Epithelial cell of proximal tubule (primary cell): ENCODE measurements at places on chromosomes 4 and X. TPM values are rescaled to one million over a fixed set of nuclear protein-coding genes. Genes with fewer than 3 reads are reported as not detected.

The ASB12 gene
- total RNA-seq, result 0.07 TPM in 1 of 2 replicates, not detected in the other

The TCEAL2 gene
- total RNA-seq, result 0.65 and 3.6 TPM in 2 replicates

The FGFR3 gene
- 1.0 and 8.1 TPM in 2 replicates for total RNA-seq

The EREG gene
- total RNA-seq, result 3.1 and 16.0 TPM in 2 replicates

The ARMCX2 gene
- 20.9 and 29.4 TPM in 2 replicates for total RNA-seq

The CT45A1 gene
- not detected in 2 replicates for total RNA-seq

The CDKN2AIP gene
- total RNA-seq, result 25.5 and 36.8 TPM in 2 replicates

The MAOB gene
- total RNA-seq, result 0.14 and 1.9 TPM in 2 replicates

The PABPC5 gene
- 1.3 and 2.0 TPM in 2 replicates for total RNA-seq

The ZNF711 gene
- total RNA-seq, result 2.5 and 4.3 TPM in 2 replicates

The GLUD2 gene
- total RNA-seq, result 0.17 and 0.72 TPM in 2 replicates

The RAB39B gene
- total RNA-seq, result 0.36 TPM in 1 of 2 replicates, not detected in the other

The SATL1 gene
- total RNA-seq, result 0.07 TPM in 1 of 2 replicates, not detected in the other

The SSX3 gene
- not detected in 2 replicates for total RNA-seq

The IGFBP7 gene
- total RNA-seq, result 609 and 1,471 TPM in 2 replicates

The TRMT44 gene
- total RNA-seq, result 17.8 and 17.9 TPM in 2 replicates

GRCh38 chrX:141314441-141314840 lies 72.1 kb upstream of the SPANXC start:
- DNase-seq, result no peak

- no peak for DNase-seq
Measured at GRCh38 chr4:91764085-91764484, 539.7 kb upstream of the GRID2 start.

DNA sequence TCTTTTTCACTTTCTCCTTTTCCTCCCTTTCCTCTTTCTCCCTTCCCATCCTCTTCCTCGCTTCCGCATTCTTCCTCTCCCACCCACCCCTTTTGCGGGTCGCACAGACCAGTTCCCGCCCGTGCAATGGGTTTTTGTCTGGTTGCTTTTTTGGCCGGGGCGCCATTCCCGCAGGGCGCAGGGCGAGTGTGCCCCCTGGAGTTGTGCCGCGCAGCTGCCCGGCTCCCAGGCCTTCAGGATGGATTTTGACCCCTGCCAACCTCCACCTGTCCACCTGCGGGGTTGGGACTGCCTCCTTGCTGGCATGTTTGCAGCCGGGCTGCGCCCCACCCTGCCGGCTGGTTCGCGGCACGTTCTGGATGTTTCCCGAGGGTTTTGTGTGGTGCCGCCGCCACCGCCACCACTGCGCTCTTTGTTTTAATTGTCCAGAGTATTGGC lies 578 bp upstream of the SEL1L3 start:
- no peak for DNase-seq

GRCh38 chr4:139950568-139950967 lies 203.4 kb downstream of the MAML3 start:
- DNase-seq, result no peak

DNA sequence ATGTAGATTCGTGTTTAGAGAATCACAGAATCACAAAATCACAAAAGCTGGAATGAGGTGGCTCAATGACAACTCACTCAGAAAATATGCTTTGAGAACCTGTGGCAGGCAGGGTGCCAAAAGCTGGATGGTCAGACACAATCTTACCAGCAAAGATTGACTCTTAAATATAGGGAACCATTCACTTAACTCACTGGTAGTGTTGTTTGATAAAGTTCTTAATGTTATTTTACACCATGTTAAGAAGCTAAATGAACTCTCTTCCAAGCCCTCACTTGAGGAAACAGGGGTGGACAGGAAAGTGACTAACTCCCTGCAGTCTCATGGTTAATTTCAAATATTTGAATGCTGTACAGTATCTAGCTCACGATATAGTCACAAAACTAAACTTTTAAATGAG lies 5.7 kb upstream of the SCOC start:
- DNase-seq, result no peak

- DNase-seq, result no peak
Measured at GRCh38 chrX:17299206-17299605, 75.8 kb upstream of the NHS start.

GRCh38 chrX:39144323-39144722 lies 343.1 kb downstream of the MID1IP1 start:
- no peak for DNase-seq

DNA sequence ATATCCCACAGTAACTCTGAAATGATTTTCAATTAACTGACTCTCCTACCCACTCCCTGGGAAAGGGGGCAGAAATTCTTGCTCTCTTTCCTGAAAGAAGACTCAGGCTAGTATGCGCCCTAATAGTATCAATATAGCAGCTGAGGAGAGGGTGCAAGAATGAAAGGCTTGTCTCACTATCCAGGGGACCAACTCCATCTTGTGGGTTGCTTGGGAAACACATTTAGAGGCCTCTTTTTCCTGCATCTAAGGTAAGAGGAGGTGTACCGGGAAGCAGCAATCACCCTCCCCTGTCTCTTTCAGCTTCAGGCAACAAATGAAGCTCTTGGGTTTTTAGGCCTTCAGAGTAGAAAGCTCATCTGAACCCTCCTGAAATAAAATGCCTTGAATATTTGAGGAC lies 11.3 kb downstream of the TMEM255A start:
- no peak for DNase-seq

GRCh38 chrX:130091980-130092522 lies 18.2 kb downstream of the ELF4 start:
- DNase-seq, result no peak

- DNase-seq, result no peak
Measured at GRCh38 chrX:43881410-43882293, 598 bp downstream of the MAOB start.

- DNase-seq, result no peak
Measured at GRCh38 chrX:44025555-44025954, 52.4 kb upstream of the NDP start.

DNA sequence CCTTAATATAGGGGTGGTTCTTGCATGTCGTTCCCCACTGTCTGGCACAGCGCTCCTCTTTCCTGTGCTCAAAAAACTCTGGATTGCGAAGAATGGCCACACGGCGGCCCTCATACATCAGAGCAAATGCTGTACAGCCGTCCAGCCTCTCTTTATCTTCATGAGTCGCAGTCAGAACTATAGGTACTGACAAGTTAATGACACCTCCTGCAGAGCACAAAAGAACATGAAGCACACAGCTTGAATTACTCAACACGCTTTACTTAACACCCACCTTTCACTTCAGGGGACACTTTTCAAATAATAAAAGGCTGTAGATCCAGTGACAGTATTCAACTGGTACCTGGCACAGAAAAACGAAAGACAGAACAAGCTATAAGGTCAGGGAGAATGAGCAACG lies 65.3 kb downstream of the PAPSS1 start:
- no peak for DNase-seq

GRCh38 chrX:18674417-18674787 lies 2.5 kb upstream of the RS1 start:
- DNase-seq, result no peak

- no peak for DNase-seq
Measured at GRCh38 chr4:38769441-38769840, 13.3 kb downstream of the TLR10 start.

DNA sequence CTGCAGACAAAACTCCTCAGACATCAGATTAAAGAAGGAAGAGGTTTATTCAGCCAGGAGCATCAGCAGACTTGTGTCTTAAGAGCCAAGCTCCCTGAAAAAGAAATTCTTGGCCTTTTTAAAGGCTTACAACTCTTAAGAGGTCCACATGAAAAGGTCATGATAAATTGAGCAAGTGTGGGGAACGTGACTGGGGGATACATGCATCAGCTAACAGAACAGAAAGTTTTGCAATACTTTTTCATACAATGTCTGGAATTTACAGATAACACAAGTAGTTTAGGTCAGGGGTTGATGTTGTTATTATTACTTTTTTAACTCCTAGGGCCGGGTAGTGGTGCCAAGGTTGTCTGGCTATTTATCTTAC lies 55.6 kb upstream of the RBMX start:
- DNase-seq, result no peak

GRCh38 chr4:68987007-68987406 lies 35.4 kb upstream of the UGT2A3 start:
- no peak for DNase-seq

DNA sequence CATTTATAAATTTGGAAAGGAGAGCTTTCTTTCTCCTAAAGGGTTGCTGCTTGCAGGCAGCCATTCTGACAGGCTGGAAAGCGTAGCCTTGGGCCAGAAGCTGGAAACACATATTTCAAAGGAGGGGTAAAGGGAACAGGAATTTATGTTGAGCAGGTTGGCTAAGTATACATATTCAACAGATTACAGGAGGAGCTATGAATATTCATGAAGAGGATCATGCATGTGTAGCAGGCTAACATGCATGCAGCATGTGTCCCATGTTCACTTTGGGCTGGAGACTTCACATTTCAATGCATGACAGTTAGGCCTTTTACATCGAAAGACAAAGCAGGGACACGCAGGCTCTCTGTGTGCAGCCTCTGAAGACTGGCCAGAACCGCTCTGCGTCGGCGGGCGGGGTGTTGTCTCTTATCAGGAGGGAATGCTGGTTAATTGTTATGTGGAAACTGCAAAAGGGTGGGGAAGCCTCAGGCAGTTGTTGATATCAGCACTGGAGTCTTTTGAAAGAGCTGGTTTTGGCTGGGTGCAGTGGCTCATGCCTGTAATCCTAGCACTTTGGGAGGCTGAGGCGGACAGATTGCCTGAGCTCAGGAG lies 31.5 kb downstream of the CASP3 start:
- no peak for DNase-seq

DNA sequence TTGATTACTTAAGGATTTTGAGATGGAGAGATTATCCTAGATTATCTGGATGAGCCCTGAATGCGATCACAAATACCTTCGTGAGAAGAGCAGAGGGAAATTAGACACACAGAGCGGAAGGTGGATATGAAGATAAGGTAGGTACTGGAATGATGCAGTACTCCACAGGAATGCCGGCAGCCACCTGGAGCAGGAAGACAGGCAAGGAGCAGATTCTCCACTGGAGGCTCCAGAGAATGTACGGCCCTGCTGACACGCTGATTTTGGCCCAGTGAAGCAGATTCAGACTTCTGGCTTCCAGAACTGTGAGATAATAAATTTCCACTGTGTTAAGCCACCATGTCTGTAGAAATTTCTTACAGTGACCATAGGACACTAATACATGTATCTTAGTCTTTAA lies 79.4 kb upstream of the PITX2 start:
- DNase-seq, result no peak

DNA sequence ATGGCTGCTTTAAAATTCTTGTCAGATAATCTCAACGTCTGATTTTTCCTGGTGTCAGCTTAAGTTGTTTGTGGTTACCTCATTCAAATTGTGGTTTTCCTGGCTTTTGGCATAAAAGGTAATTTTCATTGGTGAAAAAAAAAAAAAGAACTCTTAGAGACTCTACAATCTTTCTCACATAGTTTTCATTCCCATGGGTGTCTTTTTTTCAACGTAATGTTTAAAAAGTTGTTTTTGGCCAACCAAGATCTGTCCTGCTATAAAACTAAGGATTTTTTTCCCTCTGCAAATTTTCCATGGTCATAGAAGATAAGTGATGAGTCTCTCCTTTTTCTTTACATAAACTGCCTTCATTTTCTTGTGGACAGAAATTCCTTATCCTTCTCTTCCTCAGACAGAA lies 28.9 kb upstream of the RPS6KA6 start:
- no peak for DNase-seq

- no peak for DNase-seq
Measured at GRCh38 chrX:2889045-2889605, 40.0 kb downstream of the ARSD start.

GRCh38 chr4:74063859-74064258 lies 25.4 kb upstream of the CXCL3 start:
- no peak for DNase-seq

GRCh38 chrX:104118765-104119164 lies 6.4 kb downstream of the ZCCHC18 start:
- DNase-seq, result no peak

- no peak for DNase-seq
Measured at GRCh38 chrX:2576793-2577192, 76.0 kb upstream of the DHRSX start.

DNA sequence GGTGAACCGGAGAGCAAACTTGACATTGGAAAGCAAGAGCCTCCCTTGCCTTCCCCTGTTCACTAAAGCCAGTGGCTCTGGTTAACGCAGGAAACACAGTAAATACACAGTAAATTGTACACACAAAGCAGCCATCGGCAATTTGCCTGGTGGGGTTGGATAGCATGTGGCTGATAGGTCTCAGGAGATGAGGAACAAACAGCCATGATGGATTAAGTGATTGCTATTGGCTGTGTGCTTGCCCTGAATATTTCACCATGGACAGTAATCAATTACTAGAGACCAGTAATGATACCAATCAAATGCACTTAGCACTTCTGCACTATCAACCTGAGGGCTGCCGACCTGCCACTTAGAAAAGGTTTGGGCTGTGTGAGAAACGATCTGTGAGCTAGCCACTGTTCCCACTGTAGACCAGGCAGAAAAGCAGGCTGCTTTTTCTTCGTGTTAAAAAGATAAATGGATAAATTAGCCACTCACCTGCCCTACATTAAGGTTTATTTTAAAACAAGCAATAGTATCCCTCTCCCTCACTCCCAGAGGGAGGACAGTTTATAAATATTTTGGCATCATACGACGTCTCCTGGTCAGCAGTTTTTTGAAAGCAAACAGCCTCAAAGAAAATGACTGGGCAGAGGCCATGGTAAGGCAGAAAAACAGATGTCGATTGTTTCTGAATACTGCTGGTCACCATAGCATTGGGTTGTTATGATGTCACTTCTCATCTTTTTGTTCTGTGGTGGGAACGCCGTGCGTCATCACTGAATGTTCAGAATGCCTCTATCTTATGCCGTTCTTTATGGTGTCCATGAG lies 167.1 kb downstream of the MAML3 start:
- DNase-seq, result no peak

DNA sequence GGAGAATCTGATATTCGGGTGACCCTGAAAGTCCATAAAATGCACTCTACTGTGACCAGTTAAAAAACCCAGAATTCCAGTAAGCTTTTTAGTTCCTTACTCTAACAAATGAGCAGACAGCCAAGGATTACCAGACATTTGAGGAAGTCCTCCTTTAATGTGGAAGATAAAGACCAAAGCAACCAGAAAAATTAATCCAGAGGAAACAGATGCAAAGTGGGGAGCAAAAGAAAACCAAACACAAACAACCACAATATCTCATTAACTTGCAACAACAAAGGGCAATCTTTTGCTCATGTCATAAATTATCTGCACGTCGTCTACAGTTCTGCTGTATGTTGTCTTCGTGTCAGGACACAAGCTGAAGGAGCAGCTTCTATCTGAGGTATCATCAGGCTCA lies 164.4 kb downstream of the PJA1 start:
- no peak for DNase-seq

- no peak for DNase-seq
Measured at GRCh38 chrX:40671126-40671525, 23.8 kb upstream of the CXorf38 start.

DNA sequence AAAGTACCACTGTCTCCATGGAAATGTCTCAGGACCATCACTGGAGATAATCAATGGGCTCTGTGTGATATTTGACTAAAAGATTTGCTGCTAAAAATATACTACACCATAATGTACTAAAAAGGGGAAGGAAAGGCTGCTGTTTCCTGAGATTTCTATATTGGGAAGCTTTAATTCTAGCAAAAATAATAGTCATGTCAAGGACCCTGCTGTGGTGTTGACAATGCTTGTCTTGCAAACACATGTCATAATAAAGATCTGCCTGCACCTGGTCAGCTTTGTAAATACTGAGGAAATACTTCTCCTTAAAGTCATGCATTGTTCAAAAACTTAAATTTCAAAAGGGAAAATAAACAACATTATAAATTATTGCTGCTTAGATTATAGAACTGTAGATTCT lies 417.9 kb downstream of the GPM6A start:
- no peak for DNase-seq

- no peak for DNase-seq
Measured at GRCh38 chr4:6031846-6032245, 13.6 kb upstream of the C4orf50 start.

GRCh38 chr4:171857302-171858012 lies 44.3 kb downstream of the GALNTL6 start:
- DNase-seq, result peak; percentile 61
